Right lung (tissue), 10 donors: ENCODE measurements at places on chromosomes 12 and 14.

GRCh38 chr14:105944632-105945610, 418.5 kb downstream of the TMEM121 start:
- no peak for DNase-seq

GRCh38 chr14:63562405-63562804, 19.2 kb upstream of the PPP2R5E start:
- no peak for DNase-seq

GRCh38 chr12:32285489-32285888, 113.9 kb upstream of the FGD4 start:
- DNase-seq, result no peak

- DNase-seq, result no peak
These were observed 89.8 kb upstream of the SFSWAP start for GRCh38 chr12:131620946-131621681.

- no peak for DNase-seq
These were observed 690.9 kb upstream of the FBXO33 start for GRCh38 chr14:40122968-40123648.

DNA sequence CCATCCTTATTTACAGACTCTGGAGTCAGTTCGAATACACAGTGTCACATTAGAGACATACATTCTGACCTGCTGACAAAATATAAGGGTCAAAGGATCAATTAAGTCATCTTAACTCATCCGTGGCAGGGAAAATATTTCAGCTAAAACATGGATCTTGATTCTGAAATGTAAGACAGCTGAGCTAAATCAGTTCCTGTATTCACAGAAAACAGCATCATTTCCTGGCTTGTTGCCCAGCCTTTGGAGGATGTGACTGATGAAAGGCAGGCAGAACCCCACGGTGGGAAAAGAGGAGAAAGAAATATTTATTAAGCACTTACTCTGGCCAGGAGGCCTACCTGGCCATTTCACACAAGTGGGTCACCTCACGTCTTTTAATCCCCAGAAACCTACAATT, 101.9 kb downstream of the GAS2L3 start:
- peak; percentile 50 for DNase-seq

DNA sequence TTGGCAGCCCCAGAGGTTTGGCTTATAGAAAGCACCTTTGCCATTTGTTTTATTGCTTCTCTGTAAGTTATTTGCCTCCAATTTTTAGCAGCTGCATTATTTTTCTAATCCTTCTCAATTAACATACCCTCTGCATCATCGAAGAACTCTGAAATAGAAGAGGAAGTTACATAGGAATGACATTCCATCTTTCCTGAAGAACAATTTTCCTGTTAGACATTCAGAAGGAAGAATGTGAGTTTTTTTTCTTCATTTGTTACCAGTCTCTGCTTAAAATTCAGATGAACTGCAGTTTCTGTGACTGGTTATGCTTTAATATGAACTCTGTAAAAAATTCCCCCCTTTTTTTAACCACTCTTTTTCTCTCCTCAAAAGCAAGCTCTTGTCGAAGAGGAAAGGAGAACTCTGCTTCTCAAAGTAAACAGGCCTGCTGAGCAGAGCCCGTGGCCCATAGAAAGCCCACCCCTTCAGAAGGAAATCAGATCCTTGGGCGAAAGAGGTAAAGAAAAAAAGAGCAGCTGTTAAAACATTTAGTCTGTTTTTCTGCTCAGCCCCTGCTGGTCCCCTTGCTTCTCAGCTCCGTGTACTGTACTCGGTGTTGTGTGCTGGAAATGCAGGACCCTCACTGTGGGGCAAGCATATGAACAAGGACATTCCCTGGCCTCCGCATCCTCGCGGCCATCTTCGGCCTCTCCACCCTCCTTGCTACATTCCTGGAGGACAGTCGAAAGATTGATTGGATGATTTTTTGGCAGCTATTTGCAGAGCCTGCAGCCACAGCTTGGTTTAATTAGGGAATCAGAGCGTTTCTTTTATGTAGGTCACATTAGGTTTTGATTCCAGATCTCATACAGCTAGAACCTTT, 164.4 kb upstream of the LRIG3 start:
- DNase-seq, result no peak

DNA sequence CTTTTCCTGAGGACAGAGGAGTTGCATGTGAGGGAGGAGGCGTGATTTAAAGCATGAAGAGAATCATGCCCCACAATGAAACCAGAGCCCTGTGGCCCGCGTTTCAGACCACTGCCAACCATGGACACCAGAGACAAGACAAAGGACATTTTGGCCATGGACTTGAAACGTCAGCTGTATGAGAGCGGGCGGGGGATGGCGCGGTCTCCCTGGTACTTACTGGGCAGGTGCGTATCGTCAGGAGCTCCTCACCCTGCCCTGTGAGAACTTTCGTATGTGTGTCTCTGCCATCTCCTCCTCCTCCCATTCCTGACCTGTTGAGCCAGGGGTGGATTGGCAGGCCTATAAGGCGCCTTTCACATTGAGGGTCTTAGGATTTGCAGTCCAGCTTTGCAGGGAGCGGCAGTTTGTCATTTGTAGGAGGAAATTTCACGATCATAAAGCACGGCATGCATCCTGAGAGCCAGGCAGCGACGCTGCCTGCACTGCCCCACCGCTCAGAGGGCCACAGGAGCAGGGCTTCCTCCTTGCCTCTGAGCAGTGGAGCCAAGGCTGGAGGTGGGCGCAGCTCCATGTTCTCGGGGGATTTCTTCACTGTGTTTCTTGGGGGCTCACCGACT, 22.2 kb downstream of the SFSWAP start:
- DNase-seq, result no peak

GRCh38 chr14:97578982-97579548, 781.9 kb downstream of the VRK1 start:
- DNase-seq, result no peak

DNA sequence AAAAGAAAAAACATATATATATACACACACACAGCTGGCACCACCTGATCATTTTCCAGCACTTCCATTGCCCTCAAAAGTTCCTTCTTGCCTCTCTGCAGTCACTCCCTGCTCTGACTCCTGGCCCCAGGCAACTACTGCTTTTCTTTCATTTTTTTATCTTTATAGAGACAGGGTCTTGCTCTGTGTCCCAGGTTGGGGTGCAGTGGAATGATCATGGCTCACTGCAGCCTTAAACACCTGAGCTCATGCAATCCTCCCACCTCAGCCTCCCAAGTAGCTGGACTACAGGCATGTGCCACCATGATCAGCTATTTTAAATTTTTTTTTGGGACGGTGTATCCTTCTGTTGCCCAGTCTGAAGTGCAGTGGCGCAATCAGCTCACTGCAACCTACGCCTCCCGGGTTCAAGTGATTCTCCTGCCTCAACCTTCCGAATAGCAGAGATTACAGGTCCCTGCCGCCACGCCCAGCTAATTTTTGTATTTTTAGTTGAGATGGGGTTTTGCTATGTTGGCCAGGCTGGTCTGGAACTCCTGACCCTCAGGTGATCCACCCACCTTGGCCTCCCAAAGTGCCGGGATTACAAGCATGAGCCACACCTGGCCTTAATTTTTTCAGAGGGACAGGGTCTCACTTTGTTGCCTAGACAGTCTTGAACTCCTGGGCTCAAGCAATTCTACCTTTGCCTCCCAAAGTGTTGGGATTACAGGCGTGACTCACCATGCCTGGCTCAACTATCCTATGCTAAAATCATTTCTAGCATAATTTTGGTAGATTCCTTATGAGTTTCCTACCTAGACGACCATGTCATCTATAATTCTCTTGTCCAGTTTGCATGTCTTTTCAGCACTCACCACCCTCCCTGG, 7.8 kb downstream of the HSP90AA1 start:
- DNase-seq, result no peak

DNA sequence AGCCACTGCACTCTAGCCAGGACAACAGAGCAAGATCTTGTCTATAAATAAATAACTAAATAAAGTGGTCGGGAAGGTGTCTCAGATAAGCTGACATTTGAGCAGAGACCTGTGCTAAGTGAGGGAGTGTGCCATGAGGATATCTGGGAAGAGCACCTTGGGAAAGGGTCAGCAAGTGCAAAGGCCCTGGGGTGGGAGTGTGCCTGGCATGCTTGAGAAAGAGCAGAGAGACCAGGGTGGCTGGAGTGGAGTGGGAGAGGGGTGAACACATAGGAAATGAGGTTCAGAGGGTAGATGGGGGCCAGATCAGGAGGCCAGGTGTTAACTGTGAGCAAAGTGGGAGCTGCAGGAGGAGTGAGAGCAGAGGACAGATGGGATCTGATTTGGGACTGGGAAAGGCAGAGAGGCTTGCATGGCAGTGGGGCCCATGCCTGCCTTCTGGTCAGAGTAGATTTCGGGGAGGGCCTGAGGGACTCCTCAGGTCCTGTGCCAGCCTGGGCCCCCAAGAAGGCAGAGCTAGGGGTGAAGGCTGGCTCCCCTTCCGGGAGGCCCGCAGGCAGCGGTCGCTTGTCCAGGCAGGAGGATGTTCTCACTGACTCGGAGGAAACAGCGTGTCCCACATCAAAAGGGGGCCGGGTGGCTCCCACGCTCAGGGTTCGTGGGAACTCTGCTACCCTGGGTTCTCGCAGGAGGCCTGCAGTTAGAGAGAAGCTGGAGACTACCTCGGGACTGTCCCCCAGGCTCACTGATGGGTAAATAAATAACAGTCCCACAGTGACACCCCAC, 32.6 kb downstream of the DTX1 start:
- no peak for DNase-seq

DNA sequence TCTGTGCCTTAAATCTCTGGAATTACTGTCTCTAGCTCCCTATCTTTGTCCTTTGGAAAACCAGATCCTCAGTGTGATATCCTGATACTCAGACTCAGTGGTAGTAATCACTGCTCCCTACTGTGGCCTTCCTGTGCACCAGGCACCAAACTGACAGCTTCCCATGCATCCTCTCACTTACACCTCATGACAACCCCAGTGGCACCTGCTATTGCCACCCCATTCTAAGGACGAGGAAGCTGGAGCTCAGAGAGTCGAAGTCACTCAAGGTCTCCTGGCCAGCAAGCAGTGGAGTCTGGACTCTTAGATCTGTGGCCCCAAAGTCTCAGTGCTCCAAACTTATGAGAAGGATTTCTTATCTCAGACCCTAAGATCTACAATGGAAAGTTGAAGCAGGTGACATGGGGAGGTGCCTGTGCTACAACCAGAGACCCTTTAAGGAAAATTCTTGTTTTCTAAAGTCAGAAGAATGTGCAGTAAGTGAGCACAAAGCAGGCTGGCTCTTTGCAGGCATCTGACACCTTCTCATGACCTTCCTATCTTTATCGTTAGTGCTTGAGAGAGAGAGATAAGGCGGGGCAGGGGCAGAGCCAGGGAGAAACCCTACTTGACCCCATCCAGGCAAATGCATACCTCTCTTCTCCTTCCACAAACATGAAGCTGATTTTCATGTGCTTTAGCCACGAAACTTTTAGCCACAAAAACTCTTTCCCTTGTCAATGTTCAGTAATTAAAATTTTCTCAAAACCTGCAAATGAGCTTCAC, 47.1 kb downstream of the CCDC60 start:
- no peak for DNase-seq

- DNase-seq, result peak; percentile 33
These were observed at the start of gene SYT1 for GRCh38 chr12:78864403-78864869. SYT1 (plus strand) TSS chr12:78864774.
